ENCODE measurements at places on chromosomes 4 and X. TPM values are rescaled to one million over a fixed set of nuclear protein-coding genes. Genes with fewer than 3 reads are reported as not detected.

GRCh38 chr4:16652732-16653305, 245.6 kb downstream of the LDB2 start:
- DNase-seq = no peak

GRCh38 chrX:123814343-123814742, 45.5 kb upstream of the XIAP start:
- no peak for DNase-seq

DNA sequence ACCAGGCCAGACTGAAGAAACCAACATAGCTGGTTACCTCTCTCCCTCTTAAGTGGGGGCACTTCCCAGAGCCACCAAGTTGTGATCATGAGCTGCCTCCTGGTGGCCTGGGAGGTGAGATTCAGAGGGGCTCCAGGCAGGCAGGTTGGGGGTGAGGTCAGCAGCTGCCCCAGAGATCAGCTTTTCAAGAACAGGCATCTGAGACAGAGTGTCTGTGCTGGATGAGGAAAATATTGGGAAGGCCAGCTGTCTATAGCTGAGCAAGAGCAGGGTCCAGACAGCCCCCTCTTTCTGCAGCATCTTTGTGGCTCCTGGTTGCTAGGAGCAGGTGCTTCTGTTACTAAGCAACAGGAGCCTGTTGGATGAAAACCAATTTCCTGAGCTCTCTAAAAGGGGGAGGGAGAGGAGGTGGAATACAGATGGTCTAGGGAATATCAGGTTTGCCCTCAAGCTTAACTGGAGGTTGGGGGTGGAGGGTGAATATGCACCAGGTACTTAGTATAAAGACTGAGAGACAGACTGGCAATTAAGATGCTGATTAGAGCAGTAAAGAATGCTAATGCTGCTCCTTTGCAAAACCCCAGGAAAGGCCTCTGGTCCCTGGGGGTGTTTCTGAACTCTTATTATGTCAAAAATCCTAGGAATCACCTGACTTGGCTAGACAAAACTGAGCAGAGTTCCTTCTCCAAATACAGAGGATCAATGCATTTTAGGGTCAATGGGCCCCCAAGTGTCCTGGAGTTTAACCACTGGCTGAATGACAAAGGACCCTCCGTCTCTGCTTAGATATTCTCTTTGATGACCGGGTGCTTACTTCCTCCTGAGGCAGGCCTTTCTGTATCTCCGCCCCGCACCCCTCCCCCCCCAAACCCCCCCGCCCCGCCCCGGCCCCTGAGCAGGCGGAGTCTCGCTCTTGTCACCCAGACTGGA, 21.4 kb downstream of the ZCCHC13 start:
- DNase-seq = no peak

GRCh38 chrX:49309401-49309981, 6.0 kb downstream of the GAGE10 start:
- peak; percentile 34 for DNase-seq

DNA sequence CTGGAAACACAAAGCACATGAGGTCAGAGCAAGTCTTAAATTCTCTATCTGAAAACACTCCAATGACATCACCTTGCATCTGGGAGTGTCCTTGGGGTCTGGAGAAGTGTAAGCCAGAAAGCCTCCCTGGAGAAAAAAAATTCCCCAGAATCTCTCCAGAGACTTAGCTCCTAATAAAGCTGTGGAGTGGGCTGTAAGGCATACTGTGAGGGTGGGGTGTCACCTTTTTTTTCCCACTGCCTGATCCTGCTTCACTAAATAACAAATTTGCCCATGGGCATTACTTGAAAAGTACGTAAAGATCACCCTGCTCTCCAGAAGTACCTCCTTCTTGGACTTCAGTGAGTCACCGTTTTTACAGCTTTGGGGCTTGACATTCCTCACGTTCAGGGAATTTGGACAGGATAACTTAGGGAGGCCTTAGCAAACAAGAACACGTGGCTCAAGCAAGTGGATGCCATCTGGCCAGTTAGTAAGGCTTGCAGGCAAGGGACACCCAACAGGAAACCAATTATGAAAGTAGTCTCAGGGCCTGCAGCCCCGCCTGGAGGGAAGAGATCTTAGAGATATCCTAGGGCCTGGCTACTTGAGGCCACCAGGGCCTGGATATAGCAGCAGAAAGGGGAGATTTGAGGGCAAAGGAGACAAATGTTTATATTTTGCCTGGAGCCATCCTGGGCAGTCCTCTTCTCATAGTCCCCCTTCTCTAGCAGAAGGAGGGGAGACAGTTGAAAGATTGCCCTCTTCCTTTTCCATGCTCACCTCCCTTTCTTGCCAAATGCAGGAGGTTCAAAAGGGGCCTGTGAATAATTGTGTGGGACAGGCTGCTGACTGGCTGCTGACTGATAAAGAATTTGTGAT, 60.1 kb upstream of the PLAC1 start:
- DNase-seq = peak; percentile 98

- no peak for DNase-seq
These were observed 80.8 kb downstream of the HTRA3 start for GRCh38 chr4:8350352-8350751.

GRCh38 chrX:39772057-39772832, 325.5 kb downstream of the BCOR start:
- DNase-seq = peak; percentile 30

- DNase-seq = no peak
These were observed 24.2 kb upstream of the EDNRA start for GRCh38 chr4:147456706-147457105.

GRCh38 chrX:148984238-148984637, 483.8 kb downstream of the AFF2 start:
- DNase-seq = no peak

Gene CNGA1
- total RNA-seq = under 0.01 TPM

Gene RPA4
- 0.43 TPM for total RNA-seq

Gene RNF128
- 0.43 TPM for total RNA-seq

DNA sequence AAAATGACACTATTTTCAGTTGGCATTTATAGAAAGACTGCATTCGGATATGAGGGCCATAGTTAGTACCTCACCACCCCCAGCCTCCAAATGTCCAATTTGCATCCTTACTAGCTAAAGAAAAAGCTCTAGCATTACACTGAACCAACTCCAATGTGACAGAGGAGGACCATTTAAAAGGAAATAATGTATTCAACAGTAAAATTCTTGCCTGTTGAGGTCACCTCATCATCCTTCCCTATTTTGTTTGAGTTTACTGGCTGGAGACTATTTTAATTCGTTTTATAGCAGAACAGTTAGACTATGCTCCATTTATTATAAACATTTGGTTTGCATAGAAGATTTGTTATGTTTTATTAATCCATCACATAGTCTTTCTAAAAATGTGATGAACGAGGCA, 88.2 kb upstream of the PPARGC1A start:
- no peak for DNase-seq

DNA sequence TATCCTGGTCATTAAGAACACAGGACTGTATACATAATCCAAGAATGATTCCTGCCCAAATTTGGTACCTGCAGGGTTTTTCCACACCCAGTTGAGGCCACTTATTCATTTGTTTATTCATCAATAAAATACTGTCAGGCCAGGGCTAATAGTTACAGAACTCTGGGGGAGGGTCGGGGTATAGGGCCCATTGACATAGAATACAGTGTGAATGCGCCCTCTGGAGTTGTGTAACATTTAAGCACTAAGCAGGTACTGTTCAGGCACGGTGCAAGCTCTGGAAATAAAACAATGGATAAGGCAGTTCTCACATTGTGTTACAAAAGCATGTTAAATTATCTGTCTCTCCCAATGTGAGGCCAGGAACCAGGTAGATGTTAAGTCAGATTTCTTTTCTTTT, 30.8 kb upstream of the LRBA start:
- no peak for DNase-seq

GRCh38 chrX:15856636-15857035, 2.0 kb upstream of the AP1S2 start:
- DNase-seq = no peak

- no peak for DNase-seq
These were observed 4.1 kb upstream of the RS1 start for GRCh38 chrX:18676050-18676449.

Gene F8A2
- not detected for total RNA-seq

Gene IQSEC2
- 11.0 TPM for total RNA-seq

- no peak for DNase-seq
These were observed 34.2 kb downstream of the ARHGEF9 start for GRCh38 chrX:63750811-63751210.

GRCh38 chr4:6295495-6295894, 25.8 kb downstream of the WFS1 start:
- no peak for DNase-seq

- no peak for DNase-seq
These were observed 82.0 kb downstream of the TMEM156 start for GRCh38 chr4:38950159-38950558.

GRCh38 chr4:11424000-11424399, 4.7 kb downstream of the HS3ST1 start:
- DNase-seq = peak; percentile 22

GRCh38 chr4:15294832-15295231, 133.0 kb upstream of the C1QTNF7 start:
- DNase-seq = no peak

Gene EIF1AX
- total RNA-seq = 34.8 TPM

DNA sequence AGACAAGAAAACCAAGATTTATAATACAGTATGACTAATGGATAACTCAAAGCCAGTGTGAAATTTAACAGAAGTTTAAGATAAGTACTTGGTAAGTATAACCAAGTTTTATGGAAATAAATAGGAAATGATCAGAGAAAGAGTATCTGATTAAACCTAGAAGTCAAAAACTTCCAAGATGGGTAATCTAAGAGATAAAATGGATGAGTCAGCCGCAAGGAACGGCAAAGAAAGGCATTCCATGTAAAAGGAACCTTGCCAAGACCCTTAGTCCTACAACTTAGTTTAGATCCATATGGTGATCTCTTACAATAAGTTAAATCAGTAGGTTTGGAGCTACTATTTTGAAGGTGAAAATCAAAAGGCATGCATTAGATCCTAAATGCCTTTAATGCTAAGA, 34.8 kb downstream of the LIN54 start:
- peak; percentile 72 for DNase-seq

Gene GATA1
- total RNA-seq = not detected

DNA sequence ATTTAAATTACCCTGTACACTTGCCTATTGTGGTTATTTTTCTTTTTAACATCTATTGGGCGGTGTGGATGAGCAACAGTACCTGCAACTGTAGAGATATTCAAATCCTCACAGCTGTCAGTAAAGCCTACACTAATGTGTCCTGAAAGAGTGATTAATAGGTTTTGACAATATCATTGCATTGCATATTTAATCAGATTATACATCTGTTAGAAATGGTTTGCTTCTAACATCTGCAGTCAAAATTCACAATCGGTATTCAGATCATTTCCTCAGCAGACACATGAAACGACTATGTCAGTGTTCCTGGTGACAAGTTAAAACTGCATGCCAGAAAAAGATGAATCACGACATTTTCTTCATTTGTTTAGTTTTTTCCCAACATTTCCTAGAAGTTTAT, 254.6 kb upstream of the EPHA5 start:
- no peak for DNase-seq

Gene TEX13B
- not detected for total RNA-seq

- DNase-seq = no peak
These were observed 118.7 kb downstream of the TSPAN5 start for GRCh38 chr4:98539741-98540140.

Data from fibroblast of villous mesenchyme (primary cell).